Activated T-cell treated with anti-CD3 and anti-CD28 coated beads, Interleukin-2, amount 50 U/mL, for 72 hours (primary cell): ENCODE measurements at places on chromosomes 7 and 10.

DNA sequence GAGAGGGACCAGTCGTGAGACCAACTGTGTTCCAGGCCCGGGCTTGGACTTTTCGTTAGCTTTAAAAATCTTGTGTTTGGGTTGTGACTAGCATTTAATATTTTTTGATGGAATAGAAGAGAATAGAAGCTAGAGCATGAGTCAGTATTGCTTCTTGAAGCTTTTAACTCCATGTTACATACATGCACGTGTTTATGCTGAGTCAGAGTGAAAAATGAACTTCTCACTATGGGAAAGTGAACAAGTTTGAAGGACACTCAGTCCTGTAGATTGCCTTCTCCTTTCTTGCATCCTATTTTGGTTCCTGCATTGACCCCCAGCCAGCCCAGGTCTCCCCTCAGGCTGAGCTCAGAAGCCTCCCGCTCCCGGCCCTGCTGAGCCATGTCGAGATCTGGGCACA, 31.8 kb downstream of the GHRHR start:
- DNase-seq, result no peak

- DNase-seq, result no peak
Observed at GRCh38 chr10:20963056-20963455, 65.9 kb upstream of the NEBL start.

DNA sequence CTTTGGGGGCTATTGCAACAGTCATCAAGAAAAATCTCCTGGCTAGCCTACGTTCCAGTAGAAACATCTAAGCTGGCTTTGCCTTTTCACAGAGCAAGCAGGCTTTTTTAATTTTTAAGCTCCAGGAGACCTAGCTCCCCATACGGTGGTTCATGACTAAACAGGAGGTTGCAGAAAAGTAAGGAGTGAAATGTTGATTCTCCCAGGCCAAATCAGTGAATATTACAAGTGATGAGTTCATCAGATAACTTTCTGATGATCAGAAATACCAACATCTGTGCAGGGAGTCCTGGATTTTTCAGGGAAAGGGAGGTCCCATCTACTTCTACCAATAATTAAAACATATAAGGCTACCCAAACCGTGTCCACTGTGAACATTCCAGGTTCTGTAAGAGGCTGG, 477.3 kb upstream of the CELF2 start:
- DNase-seq, result no peak

GRCh38 chr10:126646110-126646509, 24.4 kb downstream of the C10orf90 start:
- DNase-seq, result no peak
